ENCODE measurements at places on chromosomes 6 and 20.

DNA sequence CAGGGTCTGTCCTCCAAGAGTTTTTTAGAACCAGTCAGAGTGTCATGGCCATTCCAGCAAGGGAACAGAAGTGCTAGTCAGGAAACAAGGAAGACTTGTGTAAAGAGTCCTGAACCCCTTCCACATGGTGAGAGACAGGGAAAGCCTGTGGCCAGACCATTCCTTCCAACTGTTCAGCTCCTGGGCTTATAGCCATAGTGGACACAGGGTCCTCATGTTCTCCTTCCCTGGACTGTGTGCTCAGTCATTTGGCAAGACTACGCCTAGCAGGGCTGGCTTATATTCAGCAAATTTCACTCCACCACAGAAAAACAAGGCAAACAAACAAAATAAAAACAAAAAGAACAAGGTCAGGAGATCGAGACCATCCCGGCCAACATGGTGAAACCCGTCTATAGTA is 60.5 kb downstream of the NRN1 start:
- DNase-seq = no peak

DNA sequence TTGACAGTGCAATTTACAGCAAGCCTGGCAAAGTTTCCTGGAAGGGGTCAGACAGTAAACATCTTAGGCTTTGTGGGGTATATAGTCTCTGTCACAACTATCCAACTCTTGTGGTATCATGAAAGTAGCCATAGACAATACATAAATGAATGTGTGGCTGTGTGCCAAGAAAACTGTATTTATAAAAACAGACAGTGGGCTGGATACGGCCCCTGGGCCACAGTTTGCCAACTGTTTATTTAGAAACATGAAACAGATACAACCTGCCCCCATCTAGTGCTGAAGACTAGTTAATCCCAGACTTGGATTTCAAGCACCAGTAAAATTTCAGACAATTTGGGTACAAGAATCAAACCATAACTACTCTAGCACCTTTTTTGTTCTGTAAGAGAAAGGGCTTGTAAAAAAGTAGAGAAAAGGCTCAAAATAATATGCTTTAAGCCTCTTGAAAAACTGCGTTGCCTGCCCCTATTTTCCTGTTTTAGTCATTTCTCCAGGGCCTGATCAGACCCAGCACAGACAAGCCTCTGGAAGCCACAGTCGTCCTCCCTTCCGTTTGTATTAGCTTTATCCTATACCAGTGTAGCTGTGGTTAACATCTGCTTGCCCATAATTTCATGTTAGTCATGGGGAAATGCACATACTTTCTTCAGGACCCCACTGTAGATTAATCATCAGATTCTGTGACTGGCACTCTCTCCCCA is 30.8 kb downstream of the JAG1 start:
- DNase-seq = no peak

GRCh38 chr20:57841297-57841866 is 131.6 kb upstream of the PMEPA1 start:
- no peak for DNase-seq

- no peak for DNase-seq
Observed at GRCh38 chr20:1405801-1406200, 12.9 kb upstream of the FKBP1A start.

- DNase-seq = no peak
Observed at GRCh38 chr6:149140137-149140909, 177.2 kb upstream of the TAB2 start.

Data from AG08396 (cell line).